AG10803 (cell line): ENCODE measurements at places on chromosomes 3 and 15.

GRCh38 chr15:43931790-43932435 lies 105.1 kb downstream of the WDR76 start:
- DNase-seq, result no peak

- DNase-seq, result no peak
These were observed 53.6 kb downstream of the PGPEP1L start for GRCh38 chr15:98953968-98954367.

DNA sequence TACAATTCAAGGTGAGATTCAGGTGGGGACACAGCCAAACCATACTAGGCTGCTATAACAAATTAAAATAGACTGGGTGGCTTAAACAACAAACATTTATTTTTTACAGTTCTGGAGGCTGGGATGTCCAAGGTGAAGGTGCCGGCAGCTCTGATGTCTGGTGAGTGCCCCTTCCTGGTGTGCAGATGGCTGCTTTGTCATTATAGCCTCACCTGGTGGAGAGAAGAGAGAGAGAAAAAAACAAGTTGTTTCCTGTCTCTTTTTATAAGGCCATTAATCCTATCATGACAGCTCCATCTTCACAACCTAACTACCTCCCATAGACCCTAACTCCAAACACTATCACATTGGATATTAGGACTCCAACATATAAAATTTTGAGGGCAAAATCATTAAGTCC lies 279.7 kb downstream of the ZIC1 start:
- no peak for DNase-seq

GRCh38 chr15:92365084-92365483 lies 28.6 kb upstream of the ST8SIA2 start:
- no peak for DNase-seq

- no peak for DNase-seq
These were observed 132.5 kb downstream of the PEAK1 start for GRCh38 chr15:77287385-77287784.

GRCh38 chr3:134795746-134796280 lies 753 bp downstream of the EPHB1 start:
- peak; percentile 52 for DNase-seq

DNA sequence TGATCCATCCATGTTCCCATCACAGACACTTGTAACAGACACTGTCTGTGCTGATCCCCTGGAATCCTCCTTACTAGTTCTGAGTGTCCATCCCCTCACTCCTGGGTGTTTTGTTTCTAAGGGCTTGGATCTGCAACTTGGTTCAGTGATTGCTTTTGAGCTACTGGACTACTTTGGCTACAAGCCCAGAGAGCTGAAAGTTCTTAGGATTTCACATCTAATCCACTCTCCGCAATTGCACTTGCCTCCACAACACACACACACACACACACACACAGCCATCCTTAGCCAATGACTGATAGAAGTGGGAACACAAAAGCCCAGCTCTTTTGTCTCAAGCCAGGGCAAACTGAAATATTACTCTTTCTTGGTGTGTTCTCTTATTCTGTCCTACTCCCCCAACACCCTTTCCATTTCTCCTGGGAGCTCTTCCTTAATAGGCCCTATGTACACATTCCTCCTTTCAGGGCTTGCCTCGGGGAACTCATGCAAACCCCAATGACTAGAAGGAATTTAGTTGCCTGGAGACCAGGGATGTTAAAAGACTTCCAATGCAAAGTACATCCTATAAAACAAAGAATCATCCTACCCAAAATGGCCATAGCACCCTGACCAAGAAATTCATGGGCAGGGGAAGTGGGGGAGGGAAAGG lies 206.1 kb upstream of the UBE2E2 start:
- DNase-seq, result no peak

- no peak for DNase-seq
These were observed 38.3 kb downstream of the WHAMM start for GRCh38 chr15:82847703-82848102.

DNA sequence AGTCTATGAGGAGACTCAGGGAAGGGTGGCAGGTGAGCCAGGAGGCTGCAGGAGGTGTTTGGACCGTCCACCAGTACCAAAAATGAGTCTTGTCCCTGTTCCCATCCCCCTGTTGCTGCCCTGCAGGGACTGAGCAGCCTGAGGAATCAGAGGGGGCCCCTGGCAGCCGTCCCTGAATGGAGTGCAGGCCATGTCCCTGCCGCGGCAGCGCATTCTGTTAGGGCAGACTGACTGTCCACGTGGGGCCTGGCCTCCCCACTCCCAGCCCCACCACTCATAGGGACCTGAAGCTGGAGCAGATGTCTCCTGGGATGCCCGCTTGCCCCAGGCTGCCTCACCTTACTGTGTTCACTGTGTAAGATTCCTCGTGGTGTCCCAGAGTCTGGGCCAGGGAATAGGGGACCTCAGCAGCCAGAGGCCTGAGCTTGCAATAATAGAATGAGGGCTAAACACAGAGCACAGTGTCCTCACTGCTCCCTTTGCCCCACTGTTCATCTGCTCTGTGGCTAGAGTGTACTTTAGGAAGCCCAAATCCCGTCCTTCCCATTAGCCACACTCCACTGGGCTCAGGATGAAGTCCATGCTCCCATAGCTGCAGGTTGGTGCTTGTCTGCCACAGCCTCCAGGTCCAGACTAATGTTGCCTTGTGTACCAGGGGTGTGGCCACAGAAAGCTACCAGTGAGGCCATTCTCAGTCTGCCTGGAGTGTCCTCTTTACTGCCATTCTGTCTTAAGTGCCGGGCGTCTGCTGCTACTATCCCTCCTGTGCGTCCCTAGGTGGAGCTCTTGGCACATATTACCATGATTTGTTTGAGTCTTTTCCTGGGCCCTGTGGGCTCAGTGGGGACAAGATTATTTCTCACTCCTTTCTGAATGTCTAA lies 63.2 kb downstream of the HCN4 start:
- DNase-seq, result peak; percentile 61

- DNase-seq, result no peak
These were observed 965 bp downstream of the FLNB start for GRCh38 chr3:58009026-58009748.

GRCh38 chr15:42151141-42151561 lies 5.3 kb downstream of the PLA2G4F start:
- no peak for DNase-seq

DNA sequence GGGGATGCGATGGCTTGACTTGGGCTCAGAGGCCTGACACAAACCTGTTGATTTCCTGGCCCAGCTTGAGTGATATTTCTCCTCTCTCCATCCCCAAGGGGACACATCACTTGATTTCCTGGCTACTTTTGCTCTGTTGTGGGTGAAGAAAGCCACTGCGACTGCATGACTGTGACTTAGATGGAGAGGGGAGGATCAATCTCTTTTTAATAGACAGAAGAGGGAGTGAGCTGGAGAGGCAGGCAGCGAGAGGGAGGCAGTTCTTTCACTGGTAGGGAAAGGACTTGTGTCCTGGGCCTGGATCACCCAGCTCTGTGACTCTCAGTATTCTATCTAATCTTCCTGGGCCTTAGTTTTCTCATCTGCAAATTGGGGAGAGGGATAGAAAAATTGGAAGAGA lies 189.8 kb upstream of the RGMA start:
- no peak for DNase-seq

DNA sequence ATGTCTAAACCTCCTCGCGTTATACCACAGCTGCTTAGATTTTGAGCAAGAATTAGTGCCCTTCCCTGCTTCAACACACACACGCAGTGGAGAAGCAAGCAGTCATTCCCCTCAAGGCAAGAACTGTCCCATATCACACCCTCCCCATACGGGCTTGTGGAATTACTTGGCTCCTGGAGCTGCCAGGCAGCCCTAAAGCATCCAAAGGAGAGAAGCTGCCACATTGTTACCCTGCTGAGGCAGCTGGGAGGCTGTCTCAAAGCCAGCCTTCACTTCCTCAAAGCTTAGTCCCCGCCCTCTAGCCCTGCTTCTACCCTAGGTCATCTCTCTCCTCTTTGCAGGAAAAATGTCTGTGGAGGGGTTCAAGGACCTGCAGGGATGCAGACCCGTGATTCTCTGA lies 153.4 kb downstream of the RORA start:
- no peak for DNase-seq

DNA sequence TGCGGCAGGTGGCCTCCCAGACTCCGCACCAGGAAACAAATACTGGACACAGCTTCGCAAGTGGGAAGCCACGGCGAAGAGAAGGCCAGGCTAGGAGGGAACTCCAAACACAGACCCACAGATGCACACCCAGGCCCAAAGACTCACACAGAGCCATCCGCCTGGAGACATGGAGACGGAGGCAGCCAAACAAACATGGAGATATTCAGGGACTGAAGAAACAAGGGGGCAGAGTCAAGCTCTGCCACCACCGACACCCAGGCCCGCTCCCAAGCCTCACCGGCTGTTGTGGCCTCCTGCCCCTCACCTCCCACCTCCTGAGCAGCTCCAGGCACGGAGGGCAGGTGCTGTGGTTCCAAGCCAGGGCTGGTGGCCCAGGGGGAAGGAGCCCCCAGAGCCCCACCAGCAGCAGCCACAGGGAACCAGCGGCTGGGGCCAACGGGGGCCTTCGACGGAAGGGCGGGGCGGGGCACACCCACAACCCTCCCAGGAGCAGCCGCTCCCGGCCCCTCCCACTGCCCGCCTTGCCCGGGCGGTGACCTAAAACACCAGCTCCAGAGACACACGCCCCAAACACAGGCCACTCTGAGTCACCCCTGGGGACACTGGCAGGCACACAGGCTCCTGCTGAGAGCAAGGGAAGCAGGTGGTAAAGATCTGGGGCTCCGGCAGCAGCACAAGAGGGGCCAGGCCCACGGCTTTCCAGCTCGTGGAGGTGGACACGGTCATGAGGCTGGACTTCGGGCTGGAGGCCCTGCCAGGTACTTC lies 31.9 kb downstream of the TNK2 start:
- no peak for DNase-seq

GRCh38 chr3:12395349-12396012 lies 88.8 kb upstream of the TSEN2 start:
- DNase-seq, result peak; percentile 18

DNA sequence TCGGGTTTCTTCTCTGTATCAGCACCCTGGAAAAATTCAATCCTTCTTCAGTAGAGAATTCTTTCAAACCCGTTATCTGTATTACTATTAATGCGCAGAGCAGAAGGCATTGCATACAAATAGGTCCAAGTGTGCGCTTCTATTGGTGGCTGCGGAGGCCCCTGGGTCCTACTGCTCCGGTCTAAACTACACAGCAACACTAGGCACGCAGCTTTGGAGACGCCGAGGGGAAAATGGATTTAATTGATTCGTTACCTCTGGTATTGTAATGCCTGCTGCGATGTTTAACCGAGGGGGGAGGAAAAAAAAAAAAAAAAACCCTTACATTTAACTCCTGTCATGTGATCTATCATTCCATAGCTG lies at the start of gene ROBO1:
ROBO1 (minus strand) TSS at position 94 of the 363 bp plus-strand sequence.
- DNase-seq, result no peak

DNA sequence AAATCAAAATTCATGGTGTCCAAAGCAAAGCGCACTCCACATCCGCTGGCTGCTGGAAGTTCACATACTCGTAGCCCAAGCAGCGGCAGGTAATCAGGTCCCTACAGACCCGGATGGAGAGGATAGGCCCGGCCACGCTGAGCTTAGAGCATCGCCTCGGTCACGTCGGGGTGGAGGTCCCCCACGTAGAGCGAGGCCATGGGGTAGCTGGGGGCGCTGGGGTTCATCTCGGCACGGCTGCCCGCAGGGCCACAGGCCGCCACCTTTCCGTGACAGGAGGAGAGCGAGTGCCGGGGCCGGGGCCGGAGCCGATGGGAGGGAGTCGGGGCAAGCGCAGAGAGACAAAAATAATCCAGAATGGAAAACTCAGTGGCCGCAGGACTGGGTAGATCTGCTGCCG lies 16.1 kb upstream of the STRIT1 start:
- DNase-seq, result no peak

DNA sequence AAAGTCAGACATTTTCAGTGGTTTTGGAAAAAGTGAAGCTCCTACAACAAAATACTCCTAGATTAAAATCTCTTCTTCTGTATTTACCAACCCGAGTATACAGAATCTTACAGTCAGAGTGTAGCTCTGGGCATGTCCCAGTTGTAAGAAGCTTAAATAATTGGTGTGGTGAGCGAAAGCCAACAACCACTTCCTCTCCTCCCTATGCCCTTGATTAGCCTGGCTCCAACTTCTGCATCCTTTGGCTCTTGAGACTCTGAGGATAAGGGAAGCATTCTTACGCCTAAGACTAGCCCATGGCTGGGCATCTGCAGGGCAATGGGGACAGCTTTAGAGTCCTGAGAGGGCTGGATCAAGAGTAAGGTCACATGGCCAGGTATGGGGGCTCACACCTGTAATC lies 25.5 kb downstream of the RFT1 start:
- DNase-seq, result peak; percentile 21

- no peak for DNase-seq
These were observed 141.4 kb upstream of the MRPS22 start for GRCh38 chr3:139202226-139202958.

GRCh38 chr3:12655701-12656100 lies 8.2 kb downstream of the RAF1 start:
- no peak for DNase-seq

DNA sequence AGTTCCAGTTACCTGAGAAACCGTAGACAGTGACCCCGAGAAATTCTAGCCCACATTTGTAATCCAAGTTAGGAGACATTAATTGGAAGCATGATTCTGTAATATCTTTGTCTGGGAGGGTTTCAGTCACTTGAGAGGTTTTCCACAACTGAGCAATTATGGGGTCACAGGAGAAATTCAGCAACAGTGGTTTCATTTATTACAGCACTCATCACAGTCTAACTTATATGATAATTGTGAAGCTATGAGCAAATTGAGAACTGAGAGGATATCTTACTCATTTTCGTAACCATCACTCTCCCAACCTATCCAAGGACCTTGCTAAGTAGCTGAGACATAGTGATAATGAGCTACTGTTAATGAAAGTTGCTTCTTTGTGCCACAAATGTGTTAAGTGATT lies 328.5 kb upstream of the PPP2R3A start:
- DNase-seq, result no peak

GRCh38 chr3:34727700-34728099 lies 911.6 kb upstream of the ARPP21 start:
- no peak for DNase-seq

DNA sequence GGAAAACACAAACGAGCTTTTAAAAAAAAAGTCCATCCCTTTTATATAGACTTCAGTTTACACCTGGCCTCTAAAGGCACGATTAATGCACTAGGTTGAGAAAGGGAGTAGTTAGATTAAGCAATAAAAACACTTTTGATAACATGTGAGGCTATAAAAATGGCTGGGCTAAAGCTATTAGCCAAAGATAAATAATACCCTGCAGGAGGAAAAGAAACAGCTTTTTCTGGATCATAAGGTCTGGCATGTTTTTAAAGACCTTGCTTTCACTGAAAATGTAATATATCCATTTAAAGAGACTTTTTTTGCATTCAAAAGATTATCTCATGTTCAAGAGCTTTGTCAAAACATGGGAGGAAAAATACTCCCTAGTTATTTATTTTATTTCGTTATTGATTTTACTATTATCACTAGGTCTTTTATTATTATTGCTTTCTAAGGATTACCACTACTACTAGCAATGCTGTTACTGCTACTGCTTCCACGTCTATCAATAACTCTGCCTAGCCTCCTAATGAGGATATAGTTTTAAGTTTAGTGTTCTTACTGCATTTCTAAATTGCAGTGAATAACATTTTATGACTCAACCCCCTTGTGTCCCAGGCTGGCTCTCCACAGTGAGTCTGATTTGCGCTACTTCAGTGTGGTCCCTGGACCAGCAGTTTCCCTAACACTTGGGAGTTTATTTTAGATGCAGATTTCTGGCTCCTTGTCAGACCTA lies 93.4 kb downstream of the THRB start:
- DNase-seq, result no peak

- no peak for DNase-seq
These were observed 133.0 kb upstream of the PRR20G start for GRCh38 chr3:127420829-127421228.
